Activated CD4-positive, CD25-positive, alpha-beta regulatory T cell treated with anti-CD3 and anti-CD28 coated beads, Interleukin-2, amount 50 U/mL, for 24 hours (primary cell): ENCODE measurements at places on chromosomes 7 and 10.

GRCh38 chr7:102721-103120 lies 89.7 kb upstream of the FAM20C start:
- ATAC-seq = no peak

DNA sequence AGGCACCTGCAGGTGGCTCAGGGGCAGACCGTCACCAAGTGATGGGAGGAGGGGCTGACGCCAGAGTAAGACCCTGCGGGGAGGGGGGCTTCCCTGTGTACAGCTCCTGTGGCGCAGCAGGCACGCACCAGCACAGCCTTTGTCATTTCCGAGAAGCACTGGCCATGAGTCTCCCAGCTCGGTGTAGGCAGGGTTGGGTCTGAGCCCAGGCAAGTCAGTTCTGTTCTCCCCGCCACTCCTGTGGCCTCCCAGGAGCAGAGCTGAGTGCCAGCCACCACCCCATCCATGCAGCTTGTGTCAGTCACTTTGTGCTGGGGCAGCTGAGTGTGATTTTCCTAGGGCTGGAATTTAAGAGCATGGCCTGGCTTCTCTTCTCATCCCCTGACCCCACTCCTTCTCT lies 13.2 kb downstream of the CPSF4 start:
- ATAC-seq = no peak

DNA sequence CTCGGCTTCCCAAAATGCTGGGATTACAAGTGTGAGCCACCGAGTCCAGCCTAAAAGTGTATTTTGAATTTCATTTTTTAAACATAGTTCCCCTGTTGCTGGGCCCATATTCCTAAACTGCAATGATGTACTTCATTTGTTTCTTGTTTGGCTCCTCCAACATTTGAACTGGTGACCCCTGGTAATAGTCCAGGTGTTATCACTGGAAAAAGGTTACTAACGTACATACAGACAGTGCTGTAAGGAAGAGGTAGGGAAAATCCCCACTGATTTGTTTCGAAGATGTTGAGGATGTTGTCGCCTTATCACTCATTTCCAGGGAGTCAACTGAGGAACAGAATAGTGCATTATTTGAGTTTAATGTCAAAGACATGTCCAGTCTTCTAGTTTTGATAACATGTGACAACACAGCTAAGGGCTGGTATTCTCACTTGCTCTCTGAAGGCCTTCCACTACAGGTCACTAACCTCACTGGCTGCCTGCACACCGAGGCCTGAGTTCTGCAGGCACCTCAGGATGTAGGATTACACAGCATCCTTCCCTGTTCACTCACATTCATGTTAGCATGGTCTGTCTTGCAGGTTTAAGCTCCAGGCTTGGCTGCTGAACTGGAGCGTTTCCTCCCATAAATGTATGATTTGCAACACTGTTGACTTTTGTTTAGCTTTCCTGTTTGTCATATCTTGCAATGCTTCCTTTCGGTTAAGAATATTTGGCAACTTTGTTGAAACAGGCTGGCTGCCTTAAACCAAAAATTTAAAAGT lies 362.8 kb downstream of the INHBA start:
- no peak for ATAC-seq

- ATAC-seq = no peak
Observed at GRCh38 chr10:76334255-76334654, 902.8 kb downstream of the LRMDA start.

GRCh38 chr7:27345164-27345887 lies 102.7 kb downstream of the EVX1 start:
- ATAC-seq = no peak
